Smooth muscle cell of trachea (primary cell): ENCODE measurements at places on chromosomes 2 and 18. TPM values are rescaled to one million over a fixed set of nuclear protein-coding genes. Genes with fewer than 3 reads are reported as not detected.

The OTOS gene
- total RNA-seq = 1.2 TPM in 1 of 2 replicates, not detected in the other

The SLC4A3 gene
- total RNA-seq = 1.2 and 4.1 TPM in 2 replicates

The PROKR1 gene
- total RNA-seq = not detected in 2 replicates

The CHRNG gene
- not detected in 2 replicates for total RNA-seq

The NEURL3 gene
- 0.17 TPM in 1 of 2 replicates, not detected in the other for total RNA-seq

The SLC5A7 gene
- total RNA-seq = not detected in 2 replicates

The HOXD1 gene
- not detected in 2 replicates for total RNA-seq

The MROH2A gene
- total RNA-seq = not detected in 2 replicates
